T-helper 2 cell treated with Interferon-gamma antibody and Interleukin-4, amounts not matched to agents 5 μg/mL and 100 μg/mL, for 36 hours (primary cell): ENCODE measurements at places on chromosomes 1 and 21.

DNA sequence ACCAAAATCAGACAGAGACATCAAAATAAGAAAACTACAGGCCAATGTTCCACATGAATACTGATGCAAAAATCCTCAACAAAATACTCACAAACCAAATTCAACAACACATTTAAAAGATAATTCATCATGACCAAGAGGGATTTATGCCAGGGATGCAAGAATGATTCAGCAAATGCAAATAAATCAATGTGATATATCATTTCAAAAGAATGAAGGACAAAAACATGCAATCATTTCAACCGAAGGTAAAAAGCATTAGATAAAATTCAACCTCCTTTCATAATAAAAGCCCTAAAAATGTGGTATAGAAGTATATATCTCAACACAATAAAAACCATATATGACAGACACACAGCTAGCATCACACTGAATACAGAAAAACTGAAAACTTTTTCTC is 81.5 kb upstream of the LYPLAL1 start:
- no peaks in the 10 kb centered on the region for H3K36me3 ChIP-seq
- no peaks in the 10 kb centered on the region for H3K27me3 ChIP-seq
- no peaks in the 10 kb centered on the region for H3K4me1 ChIP-seq
- H3K4me3 ChIP-seq, result no peak overlapping the region

DNA sequence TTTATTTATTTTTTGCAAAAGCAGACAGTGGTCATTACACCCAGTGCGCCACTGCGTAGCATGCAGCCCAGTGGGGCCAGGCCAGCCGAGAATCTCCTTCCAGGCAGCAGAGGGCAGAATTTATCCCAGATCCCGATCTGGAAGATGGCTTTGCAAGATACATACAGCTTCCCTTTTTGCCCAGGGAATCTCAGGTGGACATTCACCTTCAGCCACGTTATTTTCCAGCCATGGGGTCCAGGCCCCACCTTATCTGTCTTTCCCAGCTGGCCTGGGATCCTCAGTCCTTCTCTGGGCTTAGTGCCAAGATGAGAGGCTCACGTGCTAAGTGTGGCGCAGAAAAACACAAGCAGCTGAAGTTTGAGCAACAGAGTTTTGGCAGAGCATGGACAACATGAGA is 123.6 kb downstream of the AJAP1 start:
- H3K27ac ChIP-seq, result no peak overlapping the region
- no peaks in the 10 kb centered on the region for H3K4me1 ChIP-seq
- H3K36me3 ChIP-seq, result no peaks in the 10 kb centered on the region
- H3K27me3 ChIP-seq, result no peaks in the 10 kb centered on the region
- no peak overlapping the region for H3K4me3 ChIP-seq

DNA sequence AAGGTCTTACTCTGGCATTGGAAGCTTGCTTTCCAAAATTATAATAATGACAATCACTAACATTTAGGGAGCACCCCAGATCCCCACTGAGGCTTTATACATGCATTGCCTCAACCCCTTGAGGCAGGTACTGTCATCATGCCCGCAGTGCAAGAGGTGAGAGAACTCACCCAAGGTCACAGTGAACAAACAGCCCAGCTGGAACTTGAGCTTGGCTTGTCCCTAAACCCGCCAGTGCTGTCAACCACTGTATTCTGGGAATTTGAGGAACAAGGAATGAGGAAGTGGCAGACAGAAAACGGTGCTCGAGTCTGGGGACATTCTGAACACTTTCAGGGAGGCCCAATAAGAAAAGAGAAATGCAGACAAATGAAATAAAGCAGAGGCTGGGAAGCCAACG is 34.6 kb upstream of the TLR5 start:
- no peaks in the 10 kb centered on the region for H3K36me3 ChIP-seq
- DNase-seq, result no peak
- H3K4me1 ChIP-seq, result peaks cover 2% of the 10 kb centered on the region
- H3K4me3 ChIP-seq, result no peak overlapping the region

GRCh38 chr1:21247892-21248715 is 42.2 kb downstream of the ECE1 start:
- H3K27ac ChIP-seq, result no peak overlapping the region
- no peaks in the 10 kb centered on the region for H3K4me1 ChIP-seq
- DNase-seq, result no peak
- no peaks in the 10 kb centered on the region for H3K27me3 ChIP-seq
- H3K36me3 ChIP-seq, result peaks cover 21% of the 10 kb centered on the region

DNA sequence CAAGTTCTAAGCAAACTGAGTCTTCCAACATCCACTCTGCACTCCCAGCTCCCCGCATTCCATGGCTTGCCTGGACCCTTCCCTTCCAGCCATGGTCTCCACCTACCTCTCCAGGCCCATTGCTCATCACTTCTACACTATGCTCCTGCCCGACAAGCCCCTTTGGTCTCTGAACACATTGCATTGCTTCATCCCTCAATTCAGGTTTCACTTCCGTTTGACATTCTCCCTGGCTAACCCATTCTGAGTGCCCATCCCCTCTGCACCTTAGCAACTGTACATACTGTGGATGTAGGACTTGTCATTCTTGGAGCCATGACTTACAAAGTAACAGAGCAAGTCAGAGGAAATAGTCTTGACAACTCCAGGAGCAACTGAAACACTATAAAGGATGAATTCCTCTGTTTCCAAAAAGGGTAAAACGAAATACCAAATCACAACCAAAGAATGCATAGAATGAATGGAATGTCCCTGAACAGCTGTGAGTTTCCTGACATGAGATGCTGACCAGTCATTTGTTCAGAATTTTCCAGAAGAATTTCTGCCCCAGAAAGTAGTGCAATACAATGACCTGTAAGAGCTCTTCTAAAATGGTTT is 66.7 kb downstream of the KCNJ6 start:
- H3K4me3 ChIP-seq, result no peak overlapping the region
- no peaks in the 10 kb centered on the region for H3K36me3 ChIP-seq
- no peak for DNase-seq

- no peaks in the 10 kb centered on the region for H3K4me1 ChIP-seq
- no peaks in the 10 kb centered on the region for H3K36me3 ChIP-seq
- no peak for DNase-seq
- no peak overlapping the region for H3K4me3 ChIP-seq
These were observed 100.5 kb downstream of the TEX35 start for GRCh38 chr1:178613271-178613945.

DNA sequence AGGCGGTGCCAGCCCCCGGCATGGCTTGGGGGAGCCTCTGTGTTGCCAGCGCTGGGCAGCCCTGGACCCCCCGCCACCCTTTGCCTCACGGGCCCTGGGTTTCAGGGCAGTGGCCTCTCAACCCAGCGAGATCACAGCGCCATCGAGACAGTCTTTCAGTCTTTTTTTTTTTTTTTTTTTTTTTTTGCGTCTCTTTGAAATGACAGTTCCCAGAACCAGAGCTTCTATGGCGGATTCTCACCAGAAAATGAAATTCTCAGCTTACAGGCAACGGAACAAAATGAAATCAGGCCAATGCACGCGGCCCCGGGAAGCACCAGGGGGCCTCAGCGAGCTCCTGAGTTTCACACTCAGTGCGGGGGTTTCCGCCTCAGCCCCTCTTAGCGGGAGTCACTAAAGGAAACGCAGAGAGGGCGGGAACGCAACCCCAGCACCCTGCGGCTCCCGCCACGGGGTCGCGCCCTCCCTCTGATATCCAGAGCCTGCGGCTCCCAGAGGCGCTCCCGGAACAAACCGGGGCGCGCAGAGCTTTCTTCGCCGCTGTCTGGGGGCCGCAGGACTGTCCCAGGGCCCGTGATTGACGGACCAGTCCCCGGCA is 8.0 kb upstream of the COL6A1 start:
- H3K36me3 ChIP-seq, result no peaks in the 10 kb centered on the region
- H3K27ac ChIP-seq, result no peak overlapping the region
- H3K27me3 ChIP-seq, result peaks cover 35% of the 10 kb centered on the region
- peaks cover 2% of the 10 kb centered on the region for H3K4me1 ChIP-seq

GRCh38 chr1:222911866-222912265 is 97.0 kb downstream of the DISP1 start:
- H3K27me3 ChIP-seq, result no peaks in the 10 kb centered on the region
- no peak for DNase-seq
- H3K4me1 ChIP-seq, result no peaks in the 10 kb centered on the region

DNA sequence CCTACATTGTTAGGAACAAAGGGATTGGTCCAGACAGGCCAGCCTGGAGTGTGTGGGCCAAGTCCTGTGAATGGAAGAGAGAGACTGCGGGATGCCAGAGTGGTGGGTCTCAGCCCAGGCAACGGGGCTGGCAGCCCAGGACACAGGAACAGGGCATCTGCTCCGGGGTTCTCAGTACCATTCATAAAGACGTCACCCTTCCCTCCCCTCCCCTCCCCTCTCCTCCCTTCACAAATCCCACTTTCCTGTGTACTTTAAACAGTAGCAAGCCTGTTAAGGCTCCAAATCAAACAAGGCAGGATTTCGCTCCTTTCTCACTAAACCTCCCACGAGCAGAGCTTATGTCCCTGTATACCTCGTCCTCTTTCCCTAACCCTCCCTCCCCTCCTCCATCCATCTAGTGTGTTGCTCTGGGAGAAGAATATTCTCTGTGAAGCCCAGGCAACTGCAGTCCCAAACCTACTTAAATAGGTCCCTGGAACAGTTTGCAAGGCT is 4.2 kb upstream of the PLXNA2 start:
- peaks cover 9% of the 10 kb centered on the region for H3K4me1 ChIP-seq
- H3K27ac ChIP-seq, result no peak overlapping the region
- peaks cover 38% of the 10 kb centered on the region for H3K27me3 ChIP-seq
- H3K36me3 ChIP-seq, result no peaks in the 10 kb centered on the region
- no peak for DNase-seq
- H3K4me3 ChIP-seq, result no peak overlapping the region

DNA sequence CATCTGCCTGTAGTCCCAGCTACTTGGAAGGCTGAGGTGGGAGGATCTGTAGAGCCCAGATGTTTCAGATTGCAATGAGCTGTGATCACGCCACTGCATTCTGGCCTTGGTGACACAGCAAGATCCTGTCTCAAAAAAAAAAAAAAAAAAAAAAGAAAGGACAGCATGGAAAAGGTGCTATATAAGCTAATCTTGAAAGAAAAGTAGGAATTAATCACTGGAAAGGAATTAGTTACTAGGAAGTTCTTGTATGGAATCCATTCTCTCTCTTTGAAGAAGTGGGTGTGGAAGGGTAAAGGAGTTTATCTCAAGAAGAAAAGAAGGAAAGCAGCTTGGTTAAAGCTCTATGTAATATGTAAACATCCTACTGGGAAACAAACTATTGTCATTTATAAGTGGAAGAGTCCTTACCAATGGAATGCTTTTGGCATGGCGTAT is 339.2 kb downstream of the DPYD start:
- H3K27ac ChIP-seq, result no peak overlapping the region
- no peaks in the 10 kb centered on the region for H3K4me1 ChIP-seq
- H3K27me3 ChIP-seq, result no peaks in the 10 kb centered on the region
- peaks cover 3% of the 10 kb centered on the region for H3K36me3 ChIP-seq

- peak overlapping the region; percentile 89 for H3K27ac ChIP-seq
- no peaks in the 10 kb centered on the region for H3K27me3 ChIP-seq
- H3K4me3 ChIP-seq, result peak overlapping the region; percentile 47
- DNase-seq, result peak; percentile 80
- peaks cover 53% of the 10 kb centered on the region for H3K4me1 ChIP-seq
- H3K36me3 ChIP-seq, result peaks cover 6% of the 10 kb centered on the region
These were observed 128.2 kb downstream of the TBX19 start for GRCh38 chr1:168408884-168409283.

DNA sequence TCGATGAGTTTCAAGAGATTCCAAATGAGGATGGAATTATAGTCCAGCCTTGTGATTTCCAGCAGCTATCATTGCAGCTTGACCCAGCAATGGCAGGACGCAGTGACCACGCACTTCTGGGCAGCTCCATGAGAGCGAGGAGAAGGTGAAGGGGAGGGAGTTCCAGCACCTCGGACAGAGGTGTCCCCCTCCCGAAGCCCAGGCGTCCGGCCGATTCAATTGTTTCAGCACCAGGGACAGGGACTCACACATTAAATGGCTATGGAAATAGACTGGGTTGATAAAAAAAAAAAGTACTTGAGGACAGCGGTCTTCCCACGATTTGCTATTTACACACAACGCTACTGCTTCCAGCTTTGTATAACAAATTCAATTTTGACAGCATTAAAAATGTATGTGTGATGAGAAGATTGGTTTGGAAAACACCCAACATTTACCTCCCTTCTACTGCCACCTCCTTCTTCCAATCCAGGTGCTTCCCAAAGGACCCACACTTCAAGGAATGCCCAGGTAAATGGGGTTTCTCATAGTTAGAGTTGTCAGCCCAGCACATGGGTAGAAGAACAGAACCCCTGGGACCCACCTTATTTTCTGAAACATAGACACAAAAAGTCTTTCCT is 71.8 kb downstream of the DISP3 start:
- no peak overlapping the region for H3K4me3 ChIP-seq
- H3K36me3 ChIP-seq, result no peaks in the 10 kb centered on the region
- no peak overlapping the region for H3K27ac ChIP-seq
- peak; percentile 41 for DNase-seq
- H3K4me1 ChIP-seq, result no peaks in the 10 kb centered on the region
- peaks cover 3% of the 10 kb centered on the region for H3K27me3 ChIP-seq

- peaks cover 4% of the 10 kb centered on the region for H3K27me3 ChIP-seq
- H3K27ac ChIP-seq, result no peak overlapping the region
- no peaks in the 10 kb centered on the region for H3K36me3 ChIP-seq
These were observed 29.4 kb downstream of the LRRC3 start for GRCh38 chr21:44484498-44485253.

DNA sequence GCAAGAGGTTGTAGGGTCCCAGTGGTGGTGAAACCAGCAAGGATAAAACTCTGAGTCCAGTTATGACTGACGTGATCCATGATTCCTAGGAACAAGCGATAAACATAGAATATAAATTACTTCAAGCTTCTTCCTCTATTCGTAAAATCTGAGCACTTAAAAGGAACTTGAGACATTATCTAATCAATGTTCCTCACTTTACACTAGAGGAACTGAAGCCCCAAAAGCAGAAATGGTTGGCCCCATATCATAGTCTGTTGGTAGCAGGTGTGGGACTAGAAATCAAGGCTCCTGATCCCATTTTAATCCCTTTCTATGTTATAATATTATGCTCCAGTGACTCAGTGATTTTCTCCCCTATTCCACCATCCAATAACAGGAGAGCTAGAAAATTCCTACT is 21.9 kb upstream of the MNDA start:
- DNase-seq, result no peak
- H3K4me1 ChIP-seq, result peaks cover 14% of the 10 kb centered on the region
- H3K27ac ChIP-seq, result no peak overlapping the region
- H3K4me3 ChIP-seq, result no peak overlapping the region

DNA sequence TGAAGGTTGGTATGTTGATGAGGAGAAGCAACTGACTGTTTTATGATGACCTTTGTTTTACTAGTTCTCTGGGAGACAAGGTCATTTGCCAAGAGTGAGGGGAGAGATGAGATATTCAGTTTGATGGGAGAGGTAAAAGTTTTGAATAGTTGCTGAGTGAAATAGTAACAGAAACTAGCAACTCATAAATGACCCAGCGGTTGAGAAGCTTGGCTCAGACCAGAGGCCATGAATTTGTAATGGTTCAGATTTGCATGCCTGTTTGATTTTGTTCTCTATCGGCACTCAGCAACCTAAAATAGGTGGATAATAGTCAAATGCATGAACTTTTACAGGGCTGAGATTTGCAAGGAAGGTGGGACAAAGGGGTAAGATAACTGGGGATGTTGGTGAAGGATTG is 6.6 kb downstream of the CCDC30 start:
- no peak for DNase-seq
- no peak overlapping the region for H3K27ac ChIP-seq
- H3K27me3 ChIP-seq, result peaks cover 5% of the 10 kb centered on the region
- no peaks in the 10 kb centered on the region for H3K36me3 ChIP-seq
